EH (cell line): ENCODE measurements at places on chromosomes 3 and 15.

- peak; percentile 41 for DNase-seq
Measured at GRCh38 chr3:105402287-105402801, 35.6 kb downstream of the ALCAM start.

DNA sequence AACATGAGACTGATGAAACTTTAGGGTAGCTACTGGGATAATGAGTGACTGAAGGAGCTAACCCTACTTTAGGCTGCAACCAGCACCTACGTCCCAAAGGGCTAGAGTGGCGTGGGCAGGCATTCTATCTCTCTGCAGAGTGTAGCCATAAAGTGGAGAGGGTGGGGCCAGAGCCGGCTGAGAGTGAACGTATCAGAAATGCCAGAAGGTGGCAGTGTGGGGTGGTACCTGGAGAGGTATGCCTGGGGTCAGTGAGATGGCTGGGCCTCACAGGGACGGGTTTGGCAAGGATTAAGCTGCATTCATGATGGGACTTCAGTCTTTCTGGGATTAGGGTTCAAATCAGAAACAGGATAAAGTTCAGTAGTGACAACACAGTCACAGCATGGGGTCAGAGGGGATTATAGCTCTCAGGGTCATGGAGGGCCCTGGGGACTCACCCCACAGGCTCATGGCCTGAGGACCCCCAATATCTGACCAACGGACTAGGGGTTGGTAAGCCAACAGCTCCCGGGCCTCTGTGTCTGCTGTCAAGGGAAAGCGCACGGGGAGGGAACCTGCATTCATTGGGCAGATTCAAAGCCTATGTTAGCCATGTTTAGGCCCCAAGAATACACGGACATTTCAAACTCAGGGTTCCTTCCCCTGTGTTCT is 86.5 kb upstream of the FOXB1 start:
- peak; percentile 58 for DNase-seq

DNA sequence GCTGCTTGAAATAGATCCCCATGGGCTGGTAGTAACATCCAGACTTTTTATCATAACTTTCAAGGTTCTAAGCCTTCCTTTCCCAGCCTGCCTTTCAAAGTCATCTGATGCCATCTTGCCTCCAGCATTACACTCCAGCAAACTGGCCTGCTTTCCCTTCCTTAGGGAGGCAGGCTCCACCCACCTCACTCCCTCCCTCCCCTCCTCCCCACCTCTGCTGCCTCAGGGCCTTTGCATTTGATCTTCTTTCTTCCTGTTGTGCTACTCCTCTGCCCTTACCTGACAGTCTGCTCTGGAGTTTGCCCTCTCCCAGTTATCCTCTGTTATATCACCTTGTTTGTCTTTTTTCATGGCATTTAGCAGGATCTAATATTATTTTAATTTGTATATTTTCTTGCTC is 319.5 kb downstream of the KCNH8 start:
- DNase-seq = no peak

DNA sequence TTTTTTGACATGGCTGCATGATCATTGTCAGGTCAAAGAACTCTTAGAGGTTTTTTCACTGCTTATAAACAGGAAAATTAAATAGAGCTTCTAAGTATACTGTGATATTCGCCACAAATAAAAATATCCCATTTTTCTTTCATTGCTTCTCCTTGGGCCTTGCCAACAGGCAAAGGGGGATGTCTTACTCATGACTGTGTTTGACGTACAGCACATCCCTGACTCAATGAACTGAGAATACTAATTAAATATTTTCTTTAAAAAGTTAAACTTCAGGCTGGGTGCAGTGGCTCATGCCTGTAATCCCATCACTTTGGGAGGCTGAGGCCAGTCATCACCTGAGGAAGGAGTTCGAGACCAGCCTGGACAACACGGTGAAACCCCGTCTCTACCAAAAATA is 41.4 kb upstream of the CCDC80 start:
- DNase-seq = peak; percentile 55

DNA sequence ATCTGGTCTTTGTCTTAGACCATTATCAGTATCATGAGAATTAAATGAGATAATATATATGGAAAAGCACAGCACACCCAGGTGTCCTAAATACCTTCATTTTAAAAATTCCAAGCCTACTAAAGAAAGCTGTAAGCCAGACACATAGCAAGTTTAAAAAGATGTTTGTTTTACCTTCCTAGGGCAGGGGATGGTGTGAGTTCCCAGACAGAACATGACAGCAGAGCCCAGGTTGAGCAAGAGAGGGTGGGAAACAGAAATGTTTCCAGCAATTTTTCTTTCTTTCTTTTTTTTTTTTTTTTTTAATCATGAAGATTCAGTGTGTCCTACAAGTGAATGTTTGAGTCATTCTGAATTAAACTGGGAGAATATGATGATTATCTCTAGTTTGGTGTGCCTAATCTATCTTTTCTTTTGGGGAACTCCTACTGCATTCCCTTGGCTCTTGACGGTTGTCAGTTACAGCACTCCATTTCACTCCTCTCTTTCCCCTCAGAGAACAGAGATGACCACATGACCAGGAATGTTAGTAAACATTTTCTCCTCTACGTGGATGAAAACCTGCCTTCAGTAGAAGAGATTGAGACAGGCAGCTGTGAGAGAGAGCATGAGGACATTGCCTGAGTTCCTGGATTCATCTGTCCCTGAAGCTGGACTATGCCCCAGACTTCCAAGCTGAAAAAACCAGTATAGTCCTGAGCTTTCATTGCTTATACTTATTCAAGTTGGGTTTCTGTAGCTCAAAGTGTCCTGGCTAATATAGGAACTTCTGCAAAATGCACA is 54.5 kb upstream of the ARL14 start:
- DNase-seq = no peak

DNA sequence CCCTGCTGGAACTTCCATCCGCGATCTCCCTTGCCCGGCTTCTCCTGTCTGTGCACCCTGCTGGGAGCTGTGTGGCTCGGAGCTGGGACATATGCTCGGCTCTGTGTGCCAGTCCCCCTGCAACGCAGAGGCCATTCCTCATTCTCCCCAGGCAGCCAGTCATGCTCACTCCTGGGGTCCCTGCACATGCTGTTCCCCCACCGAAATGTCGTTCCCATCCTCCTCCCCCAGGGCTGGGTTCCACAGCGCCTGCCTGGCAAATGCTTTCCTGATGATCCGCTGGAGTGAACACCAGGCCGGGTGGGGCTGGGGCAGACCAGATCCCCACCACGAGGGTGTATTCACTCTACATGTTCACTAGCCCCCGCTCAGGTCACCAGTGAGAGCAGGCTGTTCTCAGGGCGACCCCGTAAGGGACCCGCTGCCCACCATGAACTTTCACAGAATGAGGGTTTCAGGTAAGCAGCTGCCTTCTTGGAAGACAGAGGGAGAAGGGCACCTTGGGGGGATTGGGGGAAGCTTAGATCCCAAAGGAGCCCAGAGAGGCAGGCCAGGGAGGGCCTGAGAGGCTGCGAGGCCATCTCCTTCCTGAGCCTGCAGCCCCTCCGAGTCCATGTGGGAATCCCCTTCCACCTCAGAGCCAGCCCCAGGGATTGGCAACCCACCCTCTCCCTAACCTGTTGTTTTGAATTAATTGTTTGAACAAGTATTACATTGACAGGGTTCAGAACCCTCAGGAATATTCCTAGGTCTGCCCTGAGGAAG is 88.7 kb upstream of the IQSEC1 start:
- DNase-seq = no peak

DNA sequence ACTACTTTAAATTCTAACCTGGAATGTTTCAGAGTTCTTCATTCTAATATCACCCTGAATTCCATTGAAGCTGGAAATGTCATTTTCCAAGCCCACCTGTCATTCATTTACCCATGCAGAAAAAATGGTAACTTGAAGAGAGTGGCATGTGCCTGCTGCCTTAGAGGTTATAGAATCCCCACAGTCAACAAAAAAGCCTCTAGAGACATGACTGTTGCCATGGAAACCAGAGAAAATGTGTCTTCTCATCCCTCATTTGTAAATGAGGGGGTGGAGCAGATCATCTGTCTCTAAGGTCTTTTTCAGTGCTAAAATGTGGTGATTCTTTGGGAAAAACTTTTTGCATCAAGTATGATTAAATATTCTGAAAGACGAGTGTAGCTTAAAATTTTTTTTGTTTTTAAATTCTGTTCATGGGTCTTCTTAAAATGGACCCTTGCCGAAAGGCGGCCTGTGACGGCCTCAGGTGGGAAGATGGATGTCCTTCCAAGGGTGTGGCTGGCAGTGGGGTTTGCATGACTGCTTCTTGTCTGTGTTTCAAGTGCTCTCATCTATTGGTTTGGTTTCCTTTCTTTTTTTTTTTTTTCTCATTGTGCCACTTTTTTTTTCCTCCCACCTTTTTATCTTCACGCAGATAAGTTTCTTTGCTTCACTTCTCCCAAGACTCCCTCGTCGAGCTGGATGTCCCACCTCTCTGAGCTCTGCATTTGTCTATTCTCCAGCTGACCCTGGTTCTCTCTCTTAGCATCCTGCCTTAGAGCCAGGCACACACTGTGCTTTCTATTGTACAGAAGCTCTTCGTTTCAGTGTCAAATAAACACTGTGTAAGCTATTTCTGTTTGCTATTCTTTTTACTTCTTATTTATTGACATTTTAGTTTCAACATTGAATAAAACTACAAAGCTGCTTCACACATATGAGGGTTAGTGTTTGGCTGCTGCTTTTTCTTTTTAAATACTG is 23.0 kb downstream of the TPM1 start:
- peak; percentile 65 for DNase-seq

- no peak for DNase-seq
Measured at GRCh38 chr15:89646416-89647141, 8.7 kb downstream of the KIF7 start.

DNA sequence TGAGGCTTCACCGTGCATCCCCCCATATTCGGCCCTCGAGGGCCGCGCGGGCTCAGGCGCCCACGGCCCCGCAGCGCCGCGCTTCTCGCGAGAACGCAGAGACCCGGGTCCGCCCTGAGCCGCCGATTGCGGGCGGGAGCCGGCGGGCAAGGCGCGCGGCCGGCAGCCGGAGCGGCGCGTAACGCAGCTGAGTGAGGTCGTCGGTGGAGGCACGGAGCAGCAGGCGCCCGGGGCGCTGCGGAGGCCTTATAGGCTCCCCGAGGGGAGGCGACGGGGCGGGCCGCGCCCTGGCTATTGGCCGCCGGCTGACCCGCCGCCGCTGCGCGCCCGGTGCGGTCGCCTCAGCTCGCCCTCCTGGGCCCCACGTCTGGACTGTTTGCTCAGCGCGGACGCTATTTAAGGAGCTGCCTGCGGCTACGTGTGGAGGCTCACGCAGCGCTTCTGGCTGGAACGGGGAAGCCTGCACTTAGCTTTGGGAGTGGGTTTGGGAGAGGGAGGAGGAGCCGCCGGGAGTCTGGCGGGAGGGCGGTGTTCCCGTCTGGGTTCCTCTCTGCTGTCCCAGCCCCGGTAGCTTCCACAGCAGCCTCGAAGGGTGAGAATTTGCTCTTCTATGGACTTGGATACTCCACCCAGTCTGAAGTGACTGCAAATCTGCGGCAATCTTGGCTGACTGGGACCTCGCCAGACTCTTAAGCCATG is at the start of gene PLOD2:
Gene PLOD2, minus strand, starts transcription at position 221 of the 699 bp plus-strand sequence. Its CDS starts 195 bp downstream, at position 26.
- DNase-seq = peak; percentile 95
